ENCODE measurements at places on chromosomes 6 and 20.
A peak's percentile ranks its signal among the peaks of the same experiment; 100 is the strongest.

DNA sequence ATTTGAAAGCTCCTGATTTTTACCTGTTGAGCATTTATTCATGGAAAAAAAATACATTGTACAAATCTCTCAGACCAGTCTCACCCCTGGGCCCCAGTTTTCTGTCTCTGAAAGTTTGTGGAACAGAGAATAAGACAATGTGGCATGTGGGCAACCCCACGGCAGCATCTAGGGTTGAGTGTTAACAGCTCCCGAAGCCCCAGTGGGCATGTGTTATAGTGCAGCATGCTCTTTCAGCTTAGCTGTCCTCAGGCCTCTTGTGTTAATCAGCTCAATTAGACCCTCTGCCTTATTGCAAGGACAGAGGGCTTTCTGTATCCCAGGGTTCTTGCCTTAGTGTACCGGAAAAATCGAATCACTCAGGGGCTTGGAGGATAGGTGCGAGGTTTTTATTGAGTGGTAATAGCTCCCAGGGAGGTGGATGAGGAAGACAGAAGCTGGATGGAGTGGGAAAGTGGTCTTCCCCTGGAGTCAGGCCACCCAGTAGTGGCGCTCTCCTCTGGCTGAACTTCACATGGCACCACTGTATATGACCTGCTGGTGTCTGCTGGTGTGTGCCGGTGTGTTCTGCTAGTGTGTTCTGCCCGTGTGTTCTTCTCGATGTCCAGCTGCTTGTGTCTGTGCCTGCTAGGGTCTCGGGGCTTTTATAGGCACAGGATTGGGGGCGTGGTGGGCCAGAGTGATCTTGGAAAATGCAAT is 382.8 kb downstream of the EPM2A start:
- DNase-seq, result no peak

DNA sequence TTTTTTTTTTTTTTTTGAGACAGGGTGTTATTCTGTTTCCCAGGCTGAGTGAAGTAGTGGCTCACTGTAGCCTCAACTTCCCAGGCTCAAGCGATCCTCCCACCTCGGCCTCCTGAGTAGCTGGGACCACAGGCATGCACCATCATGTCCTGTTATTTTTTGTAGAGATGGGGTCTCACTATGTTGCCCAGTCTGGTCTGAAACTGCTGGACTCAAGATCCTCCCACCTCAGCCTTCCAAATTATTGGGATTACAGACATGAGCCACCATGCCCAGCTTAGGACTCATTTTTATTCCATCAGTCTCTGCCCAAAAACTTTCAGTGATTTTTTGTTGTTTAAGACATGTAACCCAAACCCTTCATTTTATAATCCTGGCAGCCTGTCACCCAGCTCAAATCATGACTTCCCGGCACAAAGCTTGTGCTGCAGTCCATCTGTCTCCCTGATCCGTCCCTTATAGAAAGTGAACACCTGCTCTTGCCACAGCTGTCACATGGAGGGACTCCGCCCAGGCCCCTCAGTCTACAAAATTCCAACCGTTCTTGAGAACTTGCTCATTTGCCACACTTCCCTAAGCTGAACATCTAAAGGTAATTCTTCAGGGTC is 183.9 kb upstream of the JARID2 start:
- DNase-seq, result no peak

DNA sequence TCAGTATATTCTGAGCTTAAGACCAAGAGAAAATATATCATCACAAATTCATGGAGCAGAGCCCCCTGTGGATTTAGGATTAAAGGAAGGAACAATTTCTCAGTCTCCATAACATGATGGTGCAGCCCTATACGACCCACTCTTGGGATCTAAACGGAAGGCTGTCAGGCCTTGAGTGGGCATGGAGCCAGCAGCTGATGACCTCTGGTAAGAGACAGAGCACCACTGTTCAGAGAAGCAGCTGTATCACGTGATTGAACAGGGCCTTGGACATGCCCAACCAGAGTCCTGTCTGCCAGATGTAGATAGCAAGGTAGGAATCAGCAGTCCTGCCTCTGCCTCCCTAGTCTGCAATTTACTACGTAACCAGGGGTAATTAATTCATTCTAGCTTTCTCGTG is 259.4 kb upstream of the POU3F2 start:
- no peak for DNase-seq

DNA sequence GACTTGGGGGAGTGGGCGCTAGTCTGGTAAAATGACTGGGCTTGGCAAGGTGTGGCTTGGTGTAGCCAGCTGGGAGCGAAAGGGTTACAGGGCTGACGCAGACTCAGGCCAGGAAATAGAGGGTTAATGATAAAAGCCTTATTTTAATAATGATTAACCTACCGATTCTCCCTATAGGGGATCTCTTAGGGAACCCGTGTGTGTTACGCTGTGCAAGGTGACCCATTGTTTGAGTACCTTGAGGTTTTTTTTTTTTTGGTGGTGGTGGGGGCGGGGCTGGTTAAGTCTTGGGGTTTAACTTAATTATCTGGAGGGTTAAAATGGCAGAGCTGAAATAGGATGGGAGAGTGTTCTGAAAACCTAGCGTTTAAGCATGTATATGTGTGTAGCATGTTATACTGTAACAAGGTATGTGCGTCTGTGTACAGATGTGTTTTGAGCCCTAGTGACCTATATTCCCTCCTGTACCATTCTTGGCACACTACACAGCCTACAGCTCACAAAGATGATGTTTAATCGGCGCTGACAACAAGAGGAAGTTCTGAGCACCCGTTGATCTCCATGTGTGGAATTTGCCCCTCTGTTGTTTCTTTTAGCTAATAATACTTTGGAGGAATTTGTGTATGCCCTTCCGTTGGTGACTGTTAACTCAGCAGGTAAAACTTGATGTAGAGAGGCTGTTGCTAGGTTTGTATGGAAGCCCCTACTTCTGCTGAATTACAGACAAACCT is 1.3 kb downstream of the CARMIL1 start:
- peak; percentile 65 for DNase-seq

DNA sequence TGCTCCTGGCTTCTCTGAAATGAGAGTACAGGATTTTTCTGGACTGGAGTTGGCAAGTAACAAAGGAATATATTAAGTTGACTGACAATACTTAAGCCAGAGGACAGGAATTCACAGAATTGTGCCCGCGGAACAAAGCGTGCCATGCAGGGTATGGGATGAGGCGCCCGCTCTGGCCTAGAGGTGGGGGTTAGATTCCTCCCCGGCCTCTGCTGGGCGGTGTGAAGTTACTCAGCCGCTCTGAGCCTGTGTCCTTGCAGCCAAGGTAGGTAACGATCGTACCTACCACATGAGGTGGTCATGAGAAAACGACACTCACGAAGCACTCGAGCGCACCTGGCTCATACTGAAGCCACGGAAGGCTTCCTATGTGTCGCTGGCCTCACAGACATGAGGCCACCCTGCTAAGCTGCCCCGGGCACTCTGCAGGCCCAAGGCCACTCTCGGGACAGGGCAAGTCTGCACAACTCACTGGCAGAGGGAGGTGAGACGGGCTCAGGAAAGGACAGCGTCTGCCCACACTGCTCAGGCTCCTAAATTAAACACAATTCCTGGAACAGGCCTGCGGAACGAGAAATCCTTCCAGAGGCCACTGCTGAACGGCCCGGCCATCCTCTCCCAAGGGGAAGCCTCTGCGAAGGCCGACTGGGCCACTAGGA is 70.8 kb downstream of the PSMG4 start:
- DNase-seq, result no peak

DNA sequence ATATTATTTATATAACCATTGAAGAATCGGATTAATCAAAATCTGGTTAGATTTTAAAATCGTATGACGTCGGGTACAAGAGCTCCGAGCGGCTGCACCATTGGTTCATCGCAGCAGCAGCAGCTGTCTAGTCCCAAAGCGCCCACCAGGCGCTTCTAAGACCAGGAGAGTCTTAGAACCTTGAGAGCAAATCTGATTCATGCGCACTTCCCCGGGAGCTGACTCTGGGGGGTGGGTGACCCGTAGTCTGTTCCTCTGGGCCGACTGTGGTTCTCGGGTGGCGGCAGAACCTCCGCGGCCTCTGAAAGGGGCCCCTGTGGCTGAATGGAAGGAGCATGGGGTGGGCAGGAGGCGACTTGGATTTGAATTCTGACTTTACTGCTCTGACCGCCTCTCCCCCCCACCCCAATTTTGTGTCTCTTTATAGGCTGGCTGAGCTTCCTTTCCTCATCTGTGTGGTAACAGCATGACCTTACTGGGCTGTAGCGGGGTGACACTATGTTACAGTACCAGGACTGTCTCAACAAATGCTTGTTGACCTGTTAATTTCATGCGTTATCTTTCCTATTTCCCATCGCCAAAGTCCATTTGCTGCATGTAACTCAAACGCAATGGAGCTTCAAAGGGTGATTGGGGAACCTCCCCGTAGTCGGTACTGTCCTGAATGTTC is 119.7 kb downstream of the RTN4IP1 start:
- no peak for DNase-seq

DNA sequence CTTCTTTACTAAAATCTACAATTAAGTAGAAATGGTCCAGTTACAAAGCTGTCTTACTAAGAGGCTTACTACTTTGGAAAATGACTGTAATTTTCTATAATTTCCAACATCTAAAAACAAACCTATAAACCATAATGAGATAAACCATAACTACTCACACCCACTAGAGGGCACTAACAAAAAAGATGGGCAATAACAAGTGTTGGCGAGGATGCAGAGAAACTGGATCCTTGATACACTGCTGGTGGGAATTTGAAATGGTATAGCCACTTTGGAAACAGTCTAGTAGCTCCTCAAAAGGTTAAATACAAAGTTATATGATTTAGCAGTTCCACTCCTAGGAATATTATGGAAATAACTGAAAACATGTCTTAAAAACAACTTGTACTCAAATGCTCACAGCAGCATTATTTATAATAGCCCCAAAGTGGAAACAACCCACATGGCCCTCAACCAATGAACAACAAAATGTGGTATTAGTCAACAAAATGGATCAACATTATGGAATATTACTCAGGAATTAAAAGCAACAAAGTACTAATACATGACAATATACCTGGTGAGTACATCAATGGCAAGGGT is 50.6 kb downstream of the GJA10 start:
- no peak for DNase-seq

GRCh38 chr20:40717343-40717865 is 28.4 kb upstream of the MAFB start:
- DNase-seq, result no peak

- peak; percentile 84 for DNase-seq
These were observed 121.1 kb downstream of the TRIM27 start for GRCh38 chr6:28802417-28803336.

DNA sequence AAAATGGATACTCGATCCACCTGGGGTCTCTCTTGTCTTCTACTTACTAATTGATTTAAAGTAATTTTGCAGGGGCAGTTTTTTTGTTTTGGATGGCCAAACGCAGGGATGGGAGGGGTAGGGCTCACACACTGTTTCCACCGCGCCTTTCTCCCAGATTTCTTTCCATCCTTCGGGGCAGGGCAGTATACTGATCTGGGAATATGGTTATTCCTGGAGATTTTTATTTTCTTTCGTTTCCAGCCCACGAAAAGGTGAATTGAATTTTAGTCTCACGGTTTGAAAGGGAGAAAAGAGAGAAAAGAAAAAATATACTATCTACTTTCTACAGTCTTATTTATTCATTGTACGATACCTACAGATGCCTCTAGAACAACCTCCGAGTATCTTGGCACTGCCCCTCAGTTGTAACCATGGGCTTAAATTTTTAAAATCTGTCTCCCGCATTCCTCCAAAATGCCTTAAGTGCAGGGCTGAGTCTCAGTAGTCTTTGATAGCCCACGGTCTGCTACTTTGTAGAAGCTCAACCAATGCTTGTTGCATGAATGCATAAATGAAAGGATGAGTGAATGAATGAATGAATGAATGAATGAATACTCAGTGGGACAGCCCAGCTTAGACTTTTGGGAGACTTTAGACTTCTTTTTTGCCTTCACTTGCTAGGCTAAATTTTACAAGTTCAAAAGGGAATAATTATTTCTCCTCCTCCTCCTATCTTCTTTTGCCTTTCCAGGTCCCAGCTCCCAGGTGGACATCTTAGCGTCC is 18.1 kb upstream of the TRIM27 start:
- no peak for DNase-seq

DNA sequence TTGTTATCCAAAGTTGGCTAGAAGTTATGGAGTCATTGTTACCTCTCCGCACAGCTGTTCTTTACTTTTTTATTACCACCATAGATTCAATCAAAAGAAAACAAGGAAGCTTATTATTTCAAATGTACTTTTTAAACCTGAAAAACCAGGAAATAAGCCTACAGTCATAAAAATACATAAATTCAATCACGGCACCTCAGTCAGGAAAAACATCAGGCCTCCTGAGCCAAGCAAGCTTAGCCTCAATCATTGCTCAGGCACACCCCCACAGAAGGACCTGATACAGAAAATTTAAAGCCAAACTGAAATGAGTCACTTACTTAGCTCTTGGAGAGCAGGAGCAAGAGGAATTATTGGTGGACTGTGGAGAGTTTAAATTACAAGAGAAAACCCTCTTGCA is 44.3 kb downstream of the MARCKS start:
- no peak for DNase-seq
